ENCODE measurements at places on chromosomes 13 and 19.
A peak's percentile ranks its signal among the peaks of the same experiment; 100 is the strongest.

- DNase-seq: no peak
Observed at GRCh38 chr19:52398081-52398441, 412 bp downstream of the ZNF528 start.

- DNase-seq: no peak
Observed at GRCh38 chr19:5342573-5343201, 2.1 kb upstream of the PTPRS start.

DNA sequence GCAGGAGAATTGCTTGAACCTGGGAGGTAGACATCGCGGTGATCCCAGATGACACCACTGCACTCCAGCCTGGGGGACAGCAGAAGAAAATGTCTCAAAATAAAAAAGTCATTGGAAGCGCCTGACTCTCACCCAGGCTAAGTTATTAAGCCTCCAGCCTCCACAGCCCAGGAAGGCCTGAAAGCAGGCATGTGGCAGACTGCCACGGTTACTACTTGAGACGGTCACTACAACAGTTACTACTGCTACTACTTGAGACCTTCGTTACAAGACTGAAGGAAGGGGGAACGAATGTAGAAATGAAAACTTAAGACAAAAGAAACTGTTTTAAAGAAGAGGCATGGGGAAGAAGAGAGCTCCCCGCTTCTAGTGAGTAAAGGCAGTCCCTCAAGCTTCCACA lies 9.6 kb downstream of the PRR22 start:
- DNase-seq: no peak

- DNase-seq: no peak
Observed at GRCh38 chr13:77372275-77372674, 45.4 kb upstream of the MYCBP2 start.

GRCh38 chr13:40776681-40777165 lies 5.7 kb upstream of the MRPS31 start:
- DNase-seq: peak; percentile 84

GRCh38 chr13:106846571-106847448 lies 278.9 kb upstream of the ARGLU1 start:
- DNase-seq: no peak

GRCh38 chr19:34357431-34357830 lies 7.6 kb upstream of the GPI start:
- DNase-seq: no peak

DNA sequence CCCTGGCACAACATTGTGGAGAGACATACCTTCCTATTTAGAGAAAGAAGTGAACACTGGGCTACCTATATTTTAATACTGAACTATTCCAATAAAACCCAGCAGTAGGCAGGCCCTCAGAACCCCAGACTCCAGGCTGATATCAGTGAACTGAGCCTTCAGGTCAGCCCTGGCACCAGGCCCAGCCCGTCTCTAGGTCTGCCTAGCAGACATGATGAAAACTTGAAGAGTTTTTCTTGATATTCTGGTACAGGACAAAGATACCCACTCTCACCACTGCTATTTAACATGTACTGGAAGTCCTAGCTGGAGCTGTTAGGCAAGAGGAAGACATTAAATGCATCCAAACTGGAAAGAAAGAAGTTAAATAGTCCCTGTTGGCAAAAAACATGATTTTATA lies 396.6 kb upstream of the SPRY2 start:
- DNase-seq: no peak

DNA sequence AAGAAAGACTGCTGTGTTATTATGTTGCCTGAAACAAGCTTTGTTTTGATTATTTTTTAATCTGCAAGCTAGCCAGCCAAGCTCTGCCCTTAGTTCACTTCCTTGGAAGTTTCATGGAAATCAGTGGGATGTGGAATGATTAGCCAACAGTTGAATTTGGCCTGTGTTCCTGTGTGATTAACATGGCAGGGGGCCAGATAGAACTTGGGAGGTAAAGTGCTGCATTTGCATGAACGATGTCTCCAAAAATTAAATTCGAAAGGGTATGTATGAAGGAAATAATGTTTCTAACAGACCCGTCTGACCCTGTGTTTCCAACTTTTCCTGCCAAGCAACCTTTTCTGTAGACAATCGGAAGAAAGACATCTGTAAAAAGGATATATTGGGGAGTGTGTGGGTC lies 32.2 kb downstream of the UFM1 start:
- no peak for DNase-seq

GRCh38 chr13:45231305-45231704 lies 30.5 kb upstream of the KCTD4 start:
- no peak for DNase-seq

- DNase-seq: no peak
Observed at GRCh38 chr19:18869023-18869618, 26.8 kb downstream of the CERS1 start.

DNA sequence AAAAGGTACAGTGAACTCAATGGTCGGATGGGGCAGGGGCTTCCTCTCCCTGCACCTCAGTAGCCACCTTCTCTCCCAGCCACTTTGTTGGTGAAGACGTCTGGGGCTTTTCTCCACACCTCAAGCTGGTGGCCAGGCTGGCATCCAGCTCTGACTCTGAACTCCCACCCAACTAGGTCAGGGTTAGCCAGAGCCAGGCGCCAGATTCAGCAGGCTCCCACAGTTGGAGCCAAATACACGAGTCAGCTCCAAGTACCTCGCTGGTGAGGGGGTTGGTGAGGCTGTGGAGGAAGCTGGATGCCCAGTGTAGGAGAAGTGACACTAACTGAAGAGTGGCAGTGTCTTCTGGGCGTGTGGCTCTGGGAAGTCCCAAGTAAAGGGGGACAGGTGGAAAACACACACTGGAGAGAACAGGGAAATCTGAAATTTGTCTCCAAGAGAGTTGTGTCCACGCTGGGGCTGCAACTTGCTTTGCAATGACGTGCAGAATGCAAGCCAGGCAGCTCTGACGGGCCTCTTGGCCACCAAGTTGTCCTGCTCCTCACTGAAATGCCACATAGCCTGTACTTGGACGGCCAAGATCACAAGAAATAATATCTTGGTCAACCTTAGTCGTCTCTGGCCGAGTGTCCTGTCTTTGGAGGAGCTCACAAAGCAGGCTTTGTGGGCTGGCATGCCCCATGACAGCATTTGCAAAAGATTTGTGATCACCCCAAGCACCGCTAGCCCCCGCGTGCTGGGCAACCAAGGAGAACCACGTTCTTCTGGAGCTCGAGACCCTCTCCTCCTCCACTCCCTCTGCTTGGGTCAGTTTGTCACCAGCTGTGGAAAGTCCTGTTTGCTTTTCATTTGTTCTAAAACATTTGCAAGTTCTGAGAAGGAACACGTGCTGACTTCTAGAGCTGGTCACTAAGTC lies 18.1 kb downstream of the SLC7A1 start:
- no peak for DNase-seq

DNA sequence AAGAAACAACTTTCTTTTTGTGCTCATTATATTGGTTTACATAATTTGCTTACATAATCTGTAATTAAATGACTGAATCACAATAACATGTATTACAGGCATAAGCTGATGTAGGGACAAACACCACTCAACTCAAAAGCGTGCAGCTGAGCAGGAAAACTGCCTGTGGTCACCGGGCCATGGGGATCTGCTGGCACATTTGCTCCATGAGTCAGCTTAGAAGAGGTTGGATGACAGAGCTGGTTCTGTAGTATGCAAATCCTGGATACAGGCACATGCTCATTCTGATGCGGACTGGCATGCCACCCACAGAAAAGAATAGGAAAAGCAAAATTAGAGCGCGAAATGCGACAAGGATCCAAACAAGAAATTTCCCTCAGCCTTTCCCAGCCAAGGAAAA lies 128.6 kb downstream of the USP12 start:
- no peak for DNase-seq

- DNase-seq: peak; percentile 81
Observed at GRCh38 chr19:55580628-55581144, at the start of gene ZNF579. Gene ZNF579, minus strand, starts transcription at chr19:55580848. Its CDS starts 1,209 bp downstream, at chr19:55579639.

GRCh38 chr13:48961379-48961778 lies 14.3 kb upstream of the FNDC3A start:
- DNase-seq: no peak

- DNase-seq: no peak
Observed at GRCh38 chr13:34577051-34577450, 365.0 kb upstream of the NBEA start.

DNA sequence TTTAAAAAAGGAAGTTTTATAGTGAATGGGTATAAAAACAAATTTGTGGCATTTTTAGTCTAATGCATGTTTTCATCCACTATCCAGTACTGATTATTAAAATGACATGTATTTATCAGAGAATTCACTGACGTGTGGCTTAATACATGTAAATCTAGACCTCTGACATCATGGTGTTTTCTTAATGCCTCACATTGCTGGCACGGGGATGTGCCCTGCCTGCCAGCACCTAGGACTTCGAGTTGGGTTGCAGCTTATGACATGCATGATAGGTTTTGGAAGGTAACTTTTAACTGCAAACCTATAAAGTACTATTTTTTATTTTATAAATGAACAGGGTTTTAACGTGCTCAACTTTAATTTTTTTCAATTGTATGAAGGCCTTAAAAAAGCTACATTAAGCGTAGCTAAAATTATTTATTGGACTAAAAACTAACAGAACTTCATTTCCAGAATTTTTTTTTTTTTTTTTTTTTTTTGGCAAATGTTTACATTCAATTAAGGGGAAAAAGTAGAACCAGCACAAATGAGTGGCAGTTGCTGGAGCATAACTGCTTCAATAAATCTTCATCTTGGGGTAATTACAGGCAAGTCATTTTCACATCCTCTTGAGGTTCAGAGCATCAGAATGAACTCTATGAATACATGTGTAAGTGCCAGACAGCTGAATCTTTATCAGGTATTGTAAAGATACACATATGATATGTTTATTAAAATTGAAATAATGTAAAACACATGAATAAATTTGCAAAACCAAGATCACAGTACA lies 16.3 kb downstream of the METTL21C start:
- no peak for DNase-seq

Measured in CD4-positive, alpha-beta T cell treated with Interleukin-10 for 1 hour (primary cell).